ENCODE measurements at places on chromosomes 2 and 18. TPM values are rescaled to one million over a fixed set of nuclear protein-coding genes. Genes with fewer than 3 reads are reported as not detected.

Gene RESP18
- not detected for total RNA-seq

DNA sequence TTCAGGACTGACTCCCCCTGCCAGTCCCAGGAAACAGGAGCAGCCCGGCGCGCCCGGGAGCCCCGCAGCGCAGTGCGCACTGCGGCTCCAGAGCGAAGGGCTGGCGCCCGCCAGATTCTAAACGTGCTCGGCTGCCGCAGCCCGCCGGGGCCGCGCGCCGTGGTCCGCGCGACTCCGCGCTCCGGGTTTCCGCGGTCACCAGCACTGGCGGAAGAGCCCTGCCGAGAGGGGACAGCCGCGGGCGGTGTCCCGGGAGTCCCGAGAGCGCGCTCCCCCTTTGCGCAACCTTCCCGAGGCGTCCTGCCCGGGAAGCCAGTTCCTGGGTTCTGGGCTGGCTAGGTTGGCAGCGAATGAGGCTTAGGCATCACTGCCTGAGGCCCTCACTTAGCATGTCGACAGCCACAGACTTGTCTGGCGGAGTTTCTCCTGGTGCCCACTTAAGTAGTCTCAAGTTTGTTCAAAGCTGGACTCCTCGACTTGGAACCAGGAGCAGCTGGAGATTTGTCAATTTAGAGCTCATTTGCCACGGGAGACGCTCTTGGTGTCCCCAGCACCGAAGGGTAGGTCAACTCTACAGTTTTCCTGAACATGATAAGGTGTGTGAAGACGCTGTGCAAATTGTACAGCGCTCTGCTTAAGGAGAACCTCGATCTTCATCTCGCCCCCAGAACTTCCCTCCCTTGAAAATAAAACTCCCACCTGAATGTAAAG is 1.5 kb upstream of the VSNL1 start:
- H3K27ac ChIP-seq, result peak overlapping the region; percentile 85
- DNase-seq, result peak; percentile 56
- no peaks in the 10 kb centered on the region for H3K27me3 ChIP-seq
- peak overlapping the region; percentile 61 for H3K4me3 ChIP-seq
- H3K4me1 ChIP-seq, result no peaks in the 10 kb centered on the region

GRCh38 chr2:205585449-205586383 is 96.6 kb upstream of the NRP2 start:
- H3K27ac ChIP-seq, result no peak overlapping the region
- DNase-seq, result no peak
- H3K36me3 ChIP-seq, result no peaks in the 10 kb centered on the region
- no peaks in the 10 kb centered on the region for H3K4me1 ChIP-seq
- H3K27me3 ChIP-seq, result no peaks in the 10 kb centered on the region
- H3K4me3 ChIP-seq, result no peak overlapping the region

Gene MAP3K19
- total RNA-seq, result not detected

Gene MRPS9
- 26.3 TPM for total RNA-seq

GRCh38 chr2:64679673-64680425 is 26.1 kb upstream of the SERTAD2 start:
- no peaks in the 10 kb centered on the region for H3K27me3 ChIP-seq
- no peaks in the 10 kb centered on the region for H3K36me3 ChIP-seq
- no peak overlapping the region for H3K4me3 ChIP-seq
- no peaks in the 10 kb centered on the region for H3K4me1 ChIP-seq
- no peak for DNase-seq

DNA sequence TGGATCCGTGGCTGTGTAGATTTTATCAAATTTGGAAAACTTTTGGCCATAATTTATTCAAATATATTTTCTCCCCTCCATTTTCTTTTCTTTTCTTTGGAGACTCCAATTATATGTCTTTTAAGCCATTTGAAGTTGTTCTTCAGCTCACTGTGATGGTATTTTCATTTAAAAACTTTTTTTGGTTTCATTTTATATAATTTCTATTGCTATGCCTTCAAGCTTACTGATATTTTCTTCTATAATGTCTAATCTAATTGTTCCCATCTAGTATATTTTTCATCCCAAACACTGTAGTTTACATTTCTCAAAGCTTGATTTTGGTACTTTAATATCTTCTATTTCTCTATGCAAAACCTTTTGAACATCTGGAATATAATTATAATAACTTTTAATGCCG is 72.5 kb downstream of the WDR7 start:
- no peak overlapping the region for H3K4me3 ChIP-seq
- no peak overlapping the region for H3K27ac ChIP-seq
- H3K27me3 ChIP-seq, result no peaks in the 10 kb centered on the region
- no peak for DNase-seq
- no peaks in the 10 kb centered on the region for H3K4me1 ChIP-seq

DNA sequence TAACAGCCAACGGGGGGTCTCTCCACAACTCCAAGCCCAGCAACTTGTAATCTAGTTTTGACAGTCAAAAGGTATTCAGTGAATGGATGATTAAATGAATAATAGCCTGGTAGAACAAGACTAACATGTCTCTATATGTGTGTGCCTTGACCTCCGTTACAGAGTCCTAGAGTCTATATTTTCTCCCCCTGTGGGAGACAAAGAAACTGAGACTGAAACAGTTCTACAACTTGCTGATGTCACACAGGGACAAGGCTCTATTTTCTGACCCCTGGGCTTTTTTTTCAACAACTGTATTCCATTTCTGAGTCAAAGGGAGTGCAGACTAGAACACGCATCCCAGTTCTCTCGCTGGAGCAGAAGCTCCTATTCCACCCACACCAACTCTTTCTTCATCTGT is 223.6 kb upstream of the AGAP1 start:
- H3K4me3 ChIP-seq, result no peak overlapping the region
- DNase-seq, result no peak
- H3K36me3 ChIP-seq, result no peaks in the 10 kb centered on the region
- H3K27me3 ChIP-seq, result peaks cover 6% of the 10 kb centered on the region
- no peaks in the 10 kb centered on the region for H3K4me1 ChIP-seq

GRCh38 chr18:49227441-49228165 is 232.8 kb downstream of the DYM start:
- H3K4me1 ChIP-seq, result no peaks in the 10 kb centered on the region
- DNase-seq, result no peak
- no peaks in the 10 kb centered on the region for H3K36me3 ChIP-seq
- no peaks in the 10 kb centered on the region for H3K27me3 ChIP-seq
- H3K4me3 ChIP-seq, result no peak overlapping the region
- no peak overlapping the region for H3K27ac ChIP-seq

GRCh38 chr18:74914648-74915047 is 294.3 kb downstream of the PTGR3 start:
- no peak overlapping the region for H3K27ac ChIP-seq
- DNase-seq, result no peak
- H3K36me3 ChIP-seq, result no peaks in the 10 kb centered on the region
- H3K27me3 ChIP-seq, result no peaks in the 10 kb centered on the region
- H3K4me1 ChIP-seq, result no peaks in the 10 kb centered on the region
- H3K4me3 ChIP-seq, result no peak overlapping the region

DNA sequence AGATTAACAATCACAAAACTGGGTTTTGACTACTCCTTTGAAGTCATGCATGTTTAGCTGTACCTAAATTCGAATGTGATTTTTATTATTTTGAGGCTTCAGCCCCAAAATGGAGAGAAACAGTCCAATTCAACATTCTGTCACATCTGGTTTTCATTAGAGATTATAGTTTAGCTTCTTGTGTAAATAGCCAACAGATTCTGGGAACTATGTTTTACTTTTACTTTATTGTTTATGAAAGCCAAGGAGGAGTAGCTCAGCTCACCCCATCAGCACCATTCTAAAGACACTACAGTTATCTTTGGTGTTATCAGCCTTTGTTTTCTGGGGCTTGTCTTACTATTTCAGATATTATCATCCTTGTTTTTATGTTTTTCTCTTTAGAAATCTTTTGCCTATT is 465.0 kb upstream of the CWC22 start:
- no peak overlapping the region for H3K27ac ChIP-seq
- H3K36me3 ChIP-seq, result no peaks in the 10 kb centered on the region

DNA sequence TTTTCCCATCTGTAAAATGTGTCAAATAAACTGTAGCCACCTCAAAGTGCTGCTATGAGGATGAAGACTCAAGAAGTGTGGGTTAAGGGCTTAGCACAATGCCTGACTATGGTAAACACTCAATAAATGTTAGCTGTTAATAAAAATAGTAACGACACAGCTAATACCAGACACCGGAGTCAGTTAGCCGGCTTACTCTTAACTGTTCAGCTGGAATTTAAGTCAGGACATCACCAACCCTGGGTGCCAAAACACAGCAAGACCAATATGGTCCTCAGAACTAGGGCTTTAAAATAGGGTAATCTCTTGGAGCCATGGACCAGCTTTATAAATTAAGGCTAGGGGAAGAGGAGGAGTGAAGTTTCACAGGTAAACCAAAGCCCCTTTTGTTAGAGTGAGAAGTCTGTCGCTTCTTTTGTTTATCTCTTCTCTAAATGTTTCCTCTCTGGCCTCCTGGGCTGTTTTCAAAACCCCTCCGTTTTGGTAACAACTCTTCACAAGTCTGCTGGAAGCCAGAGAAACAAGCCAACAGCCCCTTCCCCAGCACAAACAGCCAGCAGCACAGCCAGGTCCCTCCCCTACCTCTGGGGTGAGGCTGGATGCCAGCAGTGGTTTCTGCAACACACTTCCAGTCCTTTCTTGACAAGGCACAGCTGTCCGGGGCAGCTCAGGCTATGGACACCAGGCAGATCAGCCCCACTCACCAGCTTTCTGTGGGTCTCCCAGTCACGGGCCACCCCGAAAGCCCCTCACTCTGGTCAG is 13.8 kb upstream of the FZD7 start:
- no peak overlapping the region for H3K27ac ChIP-seq
- no peaks in the 10 kb centered on the region for H3K36me3 ChIP-seq
- no peak overlapping the region for H3K4me3 ChIP-seq
- no peaks in the 10 kb centered on the region for H3K4me1 ChIP-seq
- DNase-seq, result no peak
- no peaks in the 10 kb centered on the region for H3K27me3 ChIP-seq

DNA sequence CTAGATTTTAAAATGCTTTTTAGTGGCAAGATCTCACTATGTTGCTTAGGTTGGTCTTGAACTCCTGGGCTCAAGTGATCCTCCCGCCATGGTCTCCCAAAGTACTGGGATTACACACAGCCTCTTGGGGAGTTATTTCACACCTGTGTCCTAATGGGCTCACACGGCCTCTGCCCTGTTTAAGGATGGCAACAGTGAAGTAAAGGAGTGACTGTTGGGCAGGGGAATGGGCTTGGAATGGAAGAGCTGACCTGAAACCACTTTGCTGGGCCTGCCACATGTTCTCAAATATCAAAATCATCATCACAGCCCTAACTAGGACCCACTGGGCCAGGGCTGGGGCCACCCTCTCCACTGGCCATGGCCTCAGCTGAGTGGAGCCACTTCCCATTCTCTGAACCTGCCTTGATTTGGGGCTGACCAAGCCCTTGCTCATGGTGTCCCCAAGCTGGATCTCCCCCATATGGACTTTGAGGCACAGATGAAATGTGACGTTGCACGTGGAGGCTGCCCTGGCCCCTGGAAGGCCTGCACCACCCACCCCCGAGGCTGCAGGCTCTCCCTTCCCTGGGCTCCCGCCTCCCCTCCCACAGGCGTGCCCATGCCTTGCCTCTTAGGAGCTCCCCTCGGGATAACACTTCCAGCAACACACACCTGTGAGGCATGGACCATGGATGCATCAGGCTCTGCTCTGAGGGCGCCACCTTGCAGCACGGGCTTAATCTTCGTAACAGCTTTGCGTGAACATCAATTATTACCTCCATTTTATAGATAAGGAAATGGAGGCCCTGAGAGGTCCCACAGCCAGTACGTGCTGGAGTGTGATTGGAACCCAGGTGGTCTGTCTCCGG is 71.8 kb upstream of the SMAD7 start:
- DNase-seq, result peak; percentile 41
- no peak overlapping the region for H3K4me3 ChIP-seq
- no peaks in the 10 kb centered on the region for H3K27me3 ChIP-seq
- no peaks in the 10 kb centered on the region for H3K4me1 ChIP-seq
- no peak overlapping the region for H3K27ac ChIP-seq

GRCh38 chr2:239917125-239917956 is 107.8 kb downstream of the NDUFA10 start:
- no peak overlapping the region for H3K27ac ChIP-seq
- H3K36me3 ChIP-seq, result no peaks in the 10 kb centered on the region
- DNase-seq, result no peak
- H3K4me3 ChIP-seq, result no peak overlapping the region
- no peaks in the 10 kb centered on the region for H3K27me3 ChIP-seq

- H3K27ac ChIP-seq, result peak overlapping the region; percentile 32
- no peak for DNase-seq
- H3K36me3 ChIP-seq, result no peaks in the 10 kb centered on the region
- H3K4me1 ChIP-seq, result no peaks in the 10 kb centered on the region
- no peak overlapping the region for H3K4me3 ChIP-seq
These were observed 366.8 kb downstream of the TGIF1 start for GRCh38 chr18:3816610-3817363.

DNA sequence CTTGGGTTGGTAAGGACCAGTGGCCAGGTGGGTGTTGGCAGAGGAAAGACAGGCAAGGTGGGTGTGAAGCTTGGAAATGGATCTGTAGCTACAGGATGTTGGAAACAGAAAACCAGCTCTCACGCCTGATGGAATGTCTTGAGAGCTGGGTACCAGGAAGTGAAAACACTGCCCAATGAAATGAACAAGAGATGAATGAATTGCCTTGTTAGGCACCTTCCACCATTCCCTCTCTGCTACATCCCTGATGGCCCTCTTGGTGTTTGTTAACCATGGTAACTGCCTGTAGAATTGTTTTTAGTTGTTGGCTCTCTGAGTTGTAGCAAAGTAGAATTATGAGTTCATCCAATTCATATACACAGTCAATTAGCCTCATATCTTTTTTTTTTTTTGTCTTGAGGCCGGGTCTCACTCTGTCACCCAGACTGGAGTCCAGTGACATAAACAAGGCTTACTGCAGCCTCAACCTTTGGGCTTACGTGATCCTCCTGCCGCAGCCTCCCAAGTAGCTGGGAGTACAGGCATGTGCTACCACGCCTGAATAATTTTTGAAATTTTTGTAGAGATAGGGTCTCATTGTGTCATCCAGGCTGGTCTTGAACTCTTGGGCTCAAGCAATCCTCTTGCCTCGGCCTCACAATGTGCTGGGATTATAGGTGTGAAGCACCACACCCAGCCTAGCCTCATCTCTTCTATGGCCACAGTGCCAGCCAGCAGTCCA is 9.5 kb downstream of the KCMF1 start:
- no peak overlapping the region for H3K4me3 ChIP-seq
- DNase-seq, result no peak
- no peaks in the 10 kb centered on the region for H3K27me3 ChIP-seq
- H3K36me3 ChIP-seq, result no peaks in the 10 kb centered on the region
- peak overlapping the region; percentile 64 for H3K27ac ChIP-seq
- H3K4me1 ChIP-seq, result no peaks in the 10 kb centered on the region

Gene RAB27B
- total RNA-seq, result 1.1 TPM

DNA sequence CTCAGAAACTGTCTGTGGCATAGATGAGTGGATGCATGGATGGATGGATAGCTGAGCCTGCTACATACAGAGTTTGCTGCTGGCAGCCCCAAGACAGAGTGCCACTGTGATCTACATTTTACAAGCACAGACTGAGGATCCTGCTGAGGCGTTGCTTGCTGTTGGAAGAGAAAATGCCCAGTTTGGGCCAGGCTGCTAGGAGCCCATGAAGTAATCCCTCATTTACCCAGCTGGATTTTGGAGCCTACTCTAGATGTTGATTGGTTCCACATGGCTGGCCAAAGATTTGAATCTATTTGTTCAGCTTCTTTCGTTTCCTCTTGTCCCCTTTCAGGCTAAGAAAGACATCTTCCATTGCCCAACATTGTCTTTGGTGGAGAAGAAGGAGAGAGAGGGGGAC is 261.3 kb downstream of the CLIP4 start:
- no peak overlapping the region for H3K4me3 ChIP-seq
- DNase-seq, result no peak
- H3K4me1 ChIP-seq, result no peaks in the 10 kb centered on the region

GRCh38 chr18:59505356-59505755 is 146.3 kb upstream of the LMAN1 start:
- no peaks in the 10 kb centered on the region for H3K36me3 ChIP-seq
- no peak for DNase-seq
- no peaks in the 10 kb centered on the region for H3K27me3 ChIP-seq
- no peaks in the 10 kb centered on the region for H3K4me1 ChIP-seq
- H3K27ac ChIP-seq, result no peak overlapping the region
- no peak overlapping the region for H3K4me3 ChIP-seq

Data from breast epithelium (tissue), 4 donors.